NCI-H1092 treated with DMSO at 0.1 percent for 48 hours (cell line): ENCODE measurements at places on chromosomes 3 and 15.
A peak's percentile ranks its signal among the peaks of the same experiment; 100 is the strongest.

- no peak for DNase-seq
Observed at GRCh38 chr3:159645874-159646273, 342.8 kb upstream of the IL12A start.

DNA sequence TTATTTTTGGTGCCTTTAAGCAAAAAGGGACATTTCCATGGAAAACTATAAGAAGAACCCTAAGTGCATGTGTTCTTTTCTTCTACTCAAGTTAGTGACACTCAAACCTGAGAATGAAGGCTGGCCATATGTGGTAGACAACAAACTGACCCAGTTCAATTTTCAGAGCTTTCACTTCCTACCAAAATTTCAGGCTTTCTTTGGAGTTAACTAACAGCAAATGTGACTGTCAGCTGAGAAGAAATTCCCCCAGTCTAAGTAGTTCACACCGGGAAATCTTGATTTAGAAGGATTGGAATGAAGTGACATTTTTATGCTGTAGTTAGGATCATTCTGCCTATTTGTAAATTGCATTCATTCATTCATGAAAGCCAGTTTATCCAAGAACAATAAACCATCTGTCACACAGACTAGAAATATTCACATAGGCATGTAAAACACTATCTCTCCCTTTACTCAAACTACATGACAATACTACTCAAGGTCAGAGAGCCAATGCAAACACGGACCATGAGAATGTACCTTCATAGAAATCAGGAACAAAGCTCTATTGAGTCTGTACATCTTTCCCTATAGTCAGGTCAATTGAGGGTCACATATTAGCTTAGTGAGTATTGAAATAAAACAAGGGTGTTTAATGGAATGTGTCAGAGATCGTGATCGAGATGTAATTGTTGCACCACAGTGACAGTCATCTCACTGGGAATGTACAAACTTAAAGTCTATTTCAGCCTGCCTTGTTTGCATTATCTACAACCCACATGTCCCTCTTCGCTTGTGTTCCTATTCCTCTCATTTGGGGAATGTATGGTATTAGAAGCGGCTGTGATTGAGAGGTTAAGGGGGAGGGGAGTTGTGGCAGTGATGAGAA is 113.8 kb upstream of the TGFBR2 start:
- DNase-seq, result no peak

DNA sequence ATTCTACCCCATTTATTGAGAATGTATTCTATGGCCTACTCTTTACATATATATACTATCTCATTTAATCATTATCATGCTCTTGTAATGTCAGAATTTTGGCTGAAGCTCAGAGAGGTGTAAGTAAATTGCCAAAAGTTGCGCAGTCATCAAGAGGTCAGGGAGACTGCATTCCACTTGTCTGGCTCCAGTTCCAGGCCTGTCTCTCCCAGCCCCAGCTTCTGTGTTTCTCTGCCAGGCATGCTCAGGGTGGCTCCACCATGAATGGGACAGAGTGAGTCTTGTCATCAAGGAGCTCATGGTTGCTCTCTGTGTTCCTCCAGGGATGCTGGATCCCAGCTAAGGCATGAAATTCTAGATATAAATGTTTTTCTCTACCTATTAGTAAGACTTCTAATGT is 635.1 kb upstream of the MDFIC2 start:
- DNase-seq, result no peak

DNA sequence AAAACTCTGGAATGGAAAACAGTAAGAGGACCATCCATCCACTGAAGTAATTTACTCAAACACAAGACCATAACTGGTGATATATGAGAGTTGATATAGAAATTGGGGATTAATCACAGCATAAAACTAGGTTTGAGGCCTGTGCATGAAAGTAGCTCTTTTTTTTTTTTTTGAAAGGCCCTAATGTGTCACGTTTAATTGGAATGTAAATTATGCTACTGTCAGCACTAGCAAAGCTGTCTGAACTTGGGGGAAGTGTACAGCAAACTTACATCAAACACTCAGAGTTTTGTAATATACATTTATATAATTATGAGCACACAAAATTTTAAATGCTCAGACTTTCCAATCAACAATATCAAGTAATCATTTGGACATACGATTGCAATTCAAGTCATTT is 154.1 kb downstream of the GREM1 start:
- DNase-seq, result no peak

- DNase-seq, result peak; percentile 29
Observed at GRCh38 chr15:33963831-33964664, 4.2 kb upstream of the CHRM5 start.

DNA sequence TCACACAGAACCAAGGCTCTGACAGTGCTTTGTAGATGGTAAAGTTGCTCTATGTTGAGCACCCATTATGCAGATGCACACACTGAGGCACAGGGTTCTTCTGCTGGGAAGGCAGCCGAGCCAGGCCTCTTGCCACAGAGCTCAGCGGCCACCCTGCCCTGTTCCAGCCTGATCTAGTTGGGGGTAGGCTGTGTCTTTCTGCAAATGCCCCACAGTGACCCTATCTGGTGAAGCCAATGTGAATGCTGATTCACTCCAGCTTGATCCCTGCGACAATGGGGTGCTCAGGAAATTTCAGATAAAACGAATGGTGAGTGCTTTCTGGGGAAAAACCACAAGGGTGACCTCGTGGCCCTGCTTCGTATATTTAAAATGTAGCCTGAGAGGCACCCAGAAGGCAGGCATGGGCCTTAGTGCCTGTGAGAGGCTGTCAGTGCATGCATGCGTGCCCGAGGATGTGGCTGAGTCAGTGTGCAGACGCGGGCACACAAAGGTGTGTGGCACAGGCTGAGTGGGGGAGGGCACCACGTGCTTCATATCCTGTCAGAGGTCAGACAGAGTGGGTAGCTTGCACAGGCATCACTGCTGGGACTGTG is 85.7 kb downstream of the ATP2B2 start:
- DNase-seq, result no peak

GRCh38 chr15:89993349-89993748 is 7.8 kb upstream of the ZNF710 start:
- no peak for DNase-seq

GRCh38 chr3:28334552-28334951 is 14.0 kb upstream of the ZCWPW2 start:
- DNase-seq, result no peak
